Tibial nerve (tissue), 4 donors: ENCODE measurements at places on chromosomes 2 and 18. TPM values are rescaled to one million over a fixed set of nuclear protein-coding genes. Genes with fewer than 3 reads are reported as not detected.

GRCh38 chr2:220499225-220499624, 871.8 kb downstream of the SLC4A3 start:
- DNase-seq = no peak
- H3K4me3 ChIP-seq = no peak overlapping the region
- no peaks in the 10 kb centered on the region for H3K27me3 ChIP-seq

- no peak for DNase-seq
- no peak overlapping the region for H3K27ac ChIP-seq
- H3K27me3 ChIP-seq = no peaks in the 10 kb centered on the region
- no peaks in the 10 kb centered on the region for H3K36me3 ChIP-seq
- H3K4me1 ChIP-seq = no peaks in the 10 kb centered on the region
- no peak overlapping the region for H3K4me3 ChIP-seq
These were observed 403.4 kb upstream of the CDH7 start for GRCh38 chr18:65347446-65347845.

- no peaks in the 10 kb centered on the region for H3K4me1 ChIP-seq
- no peak for DNase-seq
- no peak overlapping the region for H3K4me3 ChIP-seq
- H3K27ac ChIP-seq = no peak overlapping the region
- H3K27me3 ChIP-seq = no peaks in the 10 kb centered on the region
These were observed 140.8 kb upstream of the SERTAD2 start for GRCh38 chr2:64794426-64794995.

GRCh38 chr2:11123856-11124759, 31.2 kb upstream of the SLC66A3 start:
- no peaks in the 10 kb centered on the region for H3K4me1 ChIP-seq
- no peaks in the 10 kb centered on the region for H3K36me3 ChIP-seq
- no peaks in the 10 kb centered on the region for H3K27me3 ChIP-seq
- no peak overlapping the region for H3K4me3 ChIP-seq
- no peak overlapping the region for H3K27ac ChIP-seq
- no peak for DNase-seq

GRCh38 chr2:151522556-151522955, 112.9 kb downstream of the RIF1 start:
- H3K36me3 ChIP-seq = no peaks in the 10 kb centered on the region
- DNase-seq = no peak
- H3K27ac ChIP-seq = no peak overlapping the region

- no peak overlapping the region for H3K4me3 ChIP-seq
- H3K27me3 ChIP-seq = no peaks in the 10 kb centered on the region
- H3K27ac ChIP-seq = no peak overlapping the region
These were observed 46.3 kb upstream of the STAT4 start for GRCh38 chr2:191197096-191197495.

DNA sequence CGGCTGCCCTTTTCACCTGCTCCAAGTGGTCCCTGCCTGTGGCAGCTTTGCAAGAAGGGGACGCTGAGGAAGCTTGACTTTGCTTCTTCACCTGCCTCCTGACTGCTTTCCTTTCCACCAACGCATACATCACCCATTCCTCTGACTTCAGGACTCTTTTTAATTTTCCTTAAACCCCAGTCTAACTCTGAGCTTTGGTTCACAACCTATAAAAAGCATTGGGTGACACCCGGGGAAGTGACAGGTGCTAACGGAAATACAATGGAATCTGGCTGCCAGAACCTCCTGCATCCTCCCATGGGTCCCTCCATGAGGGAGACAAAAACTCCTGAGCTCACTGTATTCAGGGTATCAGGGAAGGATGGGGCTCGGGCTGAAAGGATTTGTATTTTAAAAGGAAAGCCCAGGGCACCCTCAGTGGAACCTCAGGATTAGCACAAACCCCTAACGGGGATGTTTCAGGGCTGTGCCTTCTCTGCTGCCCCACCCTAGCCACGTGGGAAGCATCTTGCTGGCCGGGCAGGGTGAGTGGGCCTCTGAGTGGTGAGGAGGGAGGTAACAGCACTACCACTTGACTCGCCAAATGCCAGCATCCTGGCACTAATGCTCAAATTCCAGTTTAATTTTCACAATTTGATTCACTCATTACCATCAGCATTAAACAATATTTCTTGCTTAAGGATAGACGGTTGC, 284.8 kb downstream of the CELF4 start:
- H3K27me3 ChIP-seq = no peaks in the 10 kb centered on the region
- no peaks in the 10 kb centered on the region for H3K4me1 ChIP-seq
- H3K4me3 ChIP-seq = no peak overlapping the region
- DNase-seq = no peak
- H3K27ac ChIP-seq = no peak overlapping the region

GRCh38 chr2:54455131-54455562, 980 bp upstream of the SPTBN1 start:
- peaks cover 32% of the 10 kb centered on the region for H3K4me1 ChIP-seq
- peak overlapping the region; percentile 86 for H3K4me3 ChIP-seq
- no peak for DNase-seq
- no peaks in the 10 kb centered on the region for H3K27me3 ChIP-seq
- peak overlapping the region; percentile 84 for H3K27ac ChIP-seq

GRCh38 chr2:239920693-239921365, 104.3 kb downstream of the NDUFA10 start:
- H3K27ac ChIP-seq = no peak overlapping the region
- no peak for DNase-seq

DNA sequence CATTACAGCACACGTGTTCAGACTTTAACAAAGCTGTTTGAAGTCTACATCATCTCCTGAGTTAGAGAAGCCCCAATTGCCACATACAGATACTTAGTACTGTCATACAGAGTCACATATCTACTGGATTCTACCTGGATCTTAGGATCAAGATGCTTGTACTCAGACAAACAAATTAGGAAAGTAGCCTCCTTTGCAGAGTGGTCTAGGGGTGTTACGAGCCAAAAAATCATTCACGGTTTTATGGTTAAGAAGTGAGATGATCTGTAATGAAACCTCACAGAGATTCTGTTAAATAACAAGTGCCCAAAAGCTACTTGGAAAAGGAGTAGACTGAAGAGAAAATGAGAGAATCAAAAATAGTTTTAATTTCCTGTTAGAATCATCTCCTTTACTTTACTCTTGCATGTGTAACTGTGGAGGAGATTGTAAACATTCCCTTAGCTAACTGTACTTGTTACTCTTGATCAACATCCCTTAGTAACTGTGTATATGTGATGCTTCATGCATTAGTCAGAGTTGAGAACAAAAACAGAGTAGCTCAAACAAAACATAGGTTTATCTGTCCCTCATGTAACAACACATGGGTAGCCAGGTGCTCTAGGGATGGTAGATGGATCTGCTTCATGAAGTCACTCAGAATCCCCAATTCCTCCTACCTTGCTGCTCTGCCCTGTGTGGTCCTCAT, 16.4 kb upstream of the IL1RL1 start:
- H3K27me3 ChIP-seq = no peaks in the 10 kb centered on the region
- no peak overlapping the region for H3K27ac ChIP-seq
- no peaks in the 10 kb centered on the region for H3K4me1 ChIP-seq
- DNase-seq = no peak
- no peak overlapping the region for H3K4me3 ChIP-seq

DNA sequence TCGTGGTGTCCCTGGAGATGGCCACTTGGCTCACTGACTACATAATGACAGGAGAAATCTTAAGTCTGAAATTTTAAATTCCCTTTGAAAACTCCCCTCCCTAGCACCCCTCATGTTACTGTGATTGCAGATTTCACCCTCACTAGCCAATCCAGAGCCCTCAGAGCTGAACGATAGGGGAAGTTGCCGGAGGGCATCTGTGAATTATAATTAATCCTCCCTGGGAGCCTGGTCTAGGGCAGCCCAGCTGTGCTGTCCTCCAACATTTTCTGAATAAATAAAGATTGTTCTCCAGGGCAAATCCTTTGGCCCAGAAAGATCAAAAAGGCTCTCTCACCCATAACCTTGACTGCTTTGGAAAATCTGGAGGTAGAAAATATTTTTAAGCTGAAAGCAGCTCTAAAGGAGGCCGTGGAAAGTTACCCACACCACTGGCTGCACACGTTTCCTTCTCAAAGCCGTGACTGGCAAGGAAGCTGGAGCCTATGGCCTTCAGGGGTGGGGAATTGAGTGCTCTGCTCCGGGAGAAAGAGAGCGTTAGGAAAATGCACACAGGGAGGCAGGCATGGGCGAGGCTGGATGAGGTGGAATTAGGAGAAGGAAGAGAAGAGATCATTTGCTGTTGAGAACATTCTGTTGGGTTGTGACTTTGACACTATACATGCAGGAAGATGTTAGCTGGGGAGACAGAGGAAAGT, 68.9 kb upstream of the CNGA3 start:
- no peaks in the 10 kb centered on the region for H3K4me1 ChIP-seq
- no peaks in the 10 kb centered on the region for H3K27me3 ChIP-seq
- no peak overlapping the region for H3K4me3 ChIP-seq

DNA sequence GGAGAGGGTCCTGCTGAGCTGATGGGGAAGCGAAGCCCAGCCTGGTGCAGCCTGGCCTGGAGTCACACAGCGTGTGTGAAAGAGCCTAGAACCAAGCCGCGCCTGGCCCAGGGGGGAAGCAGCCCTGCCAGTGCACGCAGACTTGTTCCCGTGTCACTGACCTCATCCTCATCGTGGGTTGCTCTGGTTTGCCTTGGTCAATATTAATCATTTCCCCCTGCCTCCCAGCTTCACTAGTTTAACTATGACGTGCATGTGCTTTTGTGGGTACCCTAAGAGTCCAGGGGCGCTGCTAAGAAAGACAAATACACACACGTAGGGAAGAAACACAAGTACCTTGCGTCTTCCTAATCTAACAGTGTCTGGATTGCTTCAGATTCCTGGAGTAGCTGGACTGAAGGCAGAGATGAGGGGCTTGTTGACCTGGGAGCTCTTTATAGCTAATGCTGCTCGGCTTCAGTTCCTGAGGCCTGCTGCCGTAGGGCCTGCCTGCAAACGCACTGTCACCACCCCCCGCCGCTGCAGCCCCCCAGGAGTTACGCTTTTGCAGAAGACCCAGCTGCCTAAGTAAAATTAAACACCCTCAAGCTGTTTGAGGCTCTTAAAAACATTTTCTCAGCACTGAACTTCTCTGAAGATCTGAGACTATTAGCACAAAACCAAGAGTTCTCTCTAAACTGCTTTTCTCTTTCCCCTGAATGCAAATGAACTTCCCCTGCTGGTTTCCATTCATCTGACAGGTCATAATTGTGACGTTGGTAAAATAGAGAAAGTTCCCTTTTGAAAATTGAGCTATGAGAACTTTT, 159.2 kb downstream of the FAM210A start:
- H3K4me3 ChIP-seq = no peak overlapping the region
- DNase-seq = peak; percentile 24
- no peaks in the 10 kb centered on the region for H3K27me3 ChIP-seq
- H3K4me1 ChIP-seq = no peaks in the 10 kb centered on the region
- H3K27ac ChIP-seq = peak overlapping the region; percentile 54
- H3K36me3 ChIP-seq = no peaks in the 10 kb centered on the region

- no peak for DNase-seq
- H3K27ac ChIP-seq = no peak overlapping the region
These were observed 208.9 kb downstream of the LPIN1 start for GRCh38 chr2:11955314-11955713.

GRCh38 chr2:72133721-72134407, 13.8 kb downstream of the CYP26B1 start:
- H3K4me3 ChIP-seq = no peak overlapping the region
- H3K4me1 ChIP-seq = peaks cover 36% of the 10 kb centered on the region
- H3K36me3 ChIP-seq = no peaks in the 10 kb centered on the region
- DNase-seq = no peak
- no peaks in the 10 kb centered on the region for H3K27me3 ChIP-seq
- no peak overlapping the region for H3K27ac ChIP-seq

GRCh38 chr2:46954951-46955571, 39.5 kb upstream of the MCFD2 start:
- peak overlapping the region; percentile 72 for H3K27ac ChIP-seq
- peaks cover 35% of the 10 kb centered on the region for H3K36me3 ChIP-seq
- H3K27me3 ChIP-seq = no peaks in the 10 kb centered on the region
- H3K4me3 ChIP-seq = no peak overlapping the region

DNA sequence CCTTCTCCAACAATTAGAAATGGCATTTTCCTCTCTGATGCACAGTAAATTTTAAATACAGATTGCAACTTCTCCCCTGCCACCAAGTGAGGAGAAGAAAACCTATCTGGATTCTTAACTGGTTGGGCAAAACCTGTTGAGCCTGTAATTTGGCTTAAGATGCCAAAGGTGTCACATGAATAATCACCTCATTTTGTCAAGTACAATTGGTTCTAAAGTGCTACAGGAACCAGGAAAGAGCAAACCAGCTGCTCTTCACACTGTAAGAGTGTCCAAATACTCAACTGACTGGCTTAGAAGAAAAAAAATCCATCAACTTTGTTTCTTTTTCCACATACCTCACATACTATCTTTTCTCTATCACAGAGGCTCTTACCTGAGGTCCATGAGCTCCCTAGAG, 35.4 kb downstream of the NPC1 start:
- no peak for DNase-seq
- H3K4me1 ChIP-seq = no peaks in the 10 kb centered on the region
- no peaks in the 10 kb centered on the region for H3K27me3 ChIP-seq
- H3K36me3 ChIP-seq = no peaks in the 10 kb centered on the region
- no peak overlapping the region for H3K4me3 ChIP-seq

DNA sequence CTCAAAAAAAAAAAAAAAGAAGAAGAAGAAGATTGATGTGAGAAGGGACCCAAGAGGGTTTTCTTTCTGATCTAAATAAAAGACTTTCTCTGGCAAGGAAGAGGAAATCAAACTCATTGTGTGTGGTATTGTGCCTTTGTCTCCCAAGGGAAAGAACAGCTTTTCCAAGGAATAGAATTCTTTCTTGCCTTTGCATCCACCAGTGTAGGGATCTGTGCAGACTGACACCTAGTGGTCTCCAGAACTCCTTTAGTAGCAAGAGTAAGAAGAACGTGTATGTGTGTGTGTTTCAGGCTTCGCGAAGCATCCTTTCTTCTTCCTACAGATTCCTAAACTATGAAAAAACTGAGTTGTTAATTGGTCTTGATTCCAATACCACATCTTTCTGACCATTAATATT, 33.5 kb upstream of the CRIM1 start:
- no peaks in the 10 kb centered on the region for H3K4me1 ChIP-seq
- H3K4me3 ChIP-seq = no peak overlapping the region
- DNase-seq = no peak
- H3K36me3 ChIP-seq = no peaks in the 10 kb centered on the region
- H3K27ac ChIP-seq = no peak overlapping the region

Gene PPM1G
- 46.1 TPM for total RNA-seq

Gene DSG1
- total RNA-seq = not detected

Gene C1QL2
- total RNA-seq = not detected

Gene ROCK1
- total RNA-seq = 91.0 TPM

Gene DLX1
- 0.44 TPM for total RNA-seq

Gene TFCP2L1
- total RNA-seq = 0.60 TPM

Gene COL4A4
- total RNA-seq = 0.90 TPM

Gene YES1
- 64.2 TPM for total RNA-seq

Gene WIPF1
- total RNA-seq = 63.8 TPM
